Lower leg skin (tissue), 4 donors: ENCODE measurements at places on chromosomes 2 and 18. TPM values are rescaled to one million over a fixed set of nuclear protein-coding genes. Genes with fewer than 3 reads are reported as not detected.

The SOX11 gene
- 0.03 TPM for total RNA-seq

The ATP8B1 gene
- total RNA-seq, result 32.1 TPM

The RASGRP3 gene
- total RNA-seq, result 2.7 TPM

The RAB6D gene
- total RNA-seq, result not detected

The RNF103 gene
- 46.6 TPM for total RNA-seq

The PCARE gene
- total RNA-seq, result 0.02 TPM

DNA sequence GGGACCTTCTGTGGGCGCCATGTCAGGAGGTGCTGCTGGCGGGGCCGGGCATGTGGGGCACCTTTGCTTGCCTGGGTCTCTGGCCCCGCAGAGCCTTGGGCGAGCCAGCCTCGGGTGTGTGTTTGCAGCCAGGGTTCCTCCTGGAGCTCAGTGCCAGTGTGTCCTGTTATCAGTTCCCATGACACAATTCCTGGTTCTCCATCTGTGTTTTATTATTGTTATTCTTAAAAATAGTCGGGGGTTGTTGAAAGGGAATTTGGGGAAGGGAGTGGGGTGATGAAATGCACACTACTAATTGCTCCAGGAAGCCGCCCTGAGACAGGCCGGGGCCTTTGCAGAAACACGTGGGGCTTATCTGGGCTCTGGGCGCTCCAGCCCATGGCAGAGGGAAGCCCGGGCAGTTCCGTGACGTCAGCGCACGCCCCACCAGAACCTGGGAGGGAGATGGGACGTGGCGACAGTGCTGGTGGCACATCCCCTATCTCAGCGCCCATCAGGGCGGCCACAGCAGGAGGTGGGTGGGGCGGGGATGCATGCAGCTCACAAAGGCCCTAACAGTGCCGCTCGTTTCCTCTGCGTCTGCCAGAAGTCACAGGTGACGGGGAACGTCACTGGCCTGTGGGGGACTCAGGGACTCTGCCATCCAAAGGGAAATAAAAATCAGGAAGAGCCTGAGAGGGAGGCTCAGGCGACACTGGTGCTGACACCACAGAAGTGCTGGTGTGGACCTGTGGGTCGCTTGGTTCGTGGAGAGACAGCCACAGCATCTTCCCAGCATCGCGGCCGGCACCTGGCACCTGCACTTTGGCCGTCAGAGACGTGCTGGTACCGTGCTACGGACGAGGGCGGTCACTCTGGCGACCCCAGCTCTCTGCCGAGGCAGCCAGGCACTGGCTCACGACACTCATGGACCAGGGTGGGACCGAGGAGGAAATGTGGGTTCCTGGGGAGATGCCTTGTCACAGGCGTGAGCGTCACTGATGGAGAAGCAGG is 131.0 kb downstream of the NFATC1 start:
- peak; percentile 88 for DNase-seq

GRCh38 chr2:143545059-143545948 is 416.1 kb downstream of the ARHGAP15 start:
- DNase-seq, result no peak

GRCh38 chr2:232798187-232798586 is 21.8 kb upstream of the KCNJ13 start:
- DNase-seq, result no peak

- no peak for DNase-seq
These were observed 288.9 kb downstream of the SLC4A3 start for GRCh38 chr2:219916281-219916680.

- no peak for DNase-seq
These were observed 86.2 kb upstream of the PTPRM start for GRCh38 chr18:7480879-7481278.

GRCh38 chr2:57296795-57297517 is 749.6 kb upstream of the VRK2 start:
- no peak for DNase-seq

DNA sequence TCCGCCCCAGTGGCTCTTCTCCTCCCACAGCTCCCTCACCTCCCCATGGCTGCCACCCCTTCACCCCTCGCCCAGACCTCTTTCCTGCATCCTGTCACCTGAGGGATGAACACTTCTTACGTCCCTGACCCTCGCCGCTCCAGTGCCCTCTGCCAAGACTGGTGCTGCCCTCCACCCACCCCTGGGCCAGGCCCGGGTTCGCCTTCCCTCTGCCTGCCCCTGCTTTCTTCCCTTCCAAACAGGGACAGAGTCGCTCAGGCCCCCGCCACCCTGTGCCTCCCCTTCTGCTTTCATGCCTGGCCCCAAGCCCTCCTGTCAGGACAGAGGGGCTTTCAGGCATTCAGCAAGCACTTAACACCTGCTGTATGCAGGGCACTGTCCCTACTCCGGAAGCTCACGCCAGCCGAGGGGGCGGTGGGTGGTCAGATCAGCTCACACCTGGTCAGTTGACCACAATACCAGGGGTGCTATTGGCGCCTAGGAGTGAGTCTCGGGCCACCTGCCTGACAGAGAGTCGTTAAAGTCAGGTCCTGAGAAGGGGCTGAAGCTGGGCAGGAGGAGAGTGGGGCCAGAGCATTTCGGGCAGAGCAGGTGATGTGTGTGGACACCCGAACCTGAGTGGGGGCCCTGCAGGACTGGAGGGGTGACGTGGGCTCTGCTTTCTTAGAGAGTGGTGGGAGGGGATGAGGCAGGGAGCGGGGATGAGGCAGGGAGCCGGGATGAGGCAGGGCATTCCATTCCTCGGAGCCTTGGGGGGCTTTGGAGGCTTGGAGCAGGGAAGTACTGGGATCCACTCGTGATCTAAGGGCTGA is 26.0 kb upstream of the HPCAL1 start:
- DNase-seq, result no peak

- peak; percentile 39 for DNase-seq
These were observed 4.4 kb upstream of the DSC3 start for GRCh38 chr18:31046916-31047315.

DNA sequence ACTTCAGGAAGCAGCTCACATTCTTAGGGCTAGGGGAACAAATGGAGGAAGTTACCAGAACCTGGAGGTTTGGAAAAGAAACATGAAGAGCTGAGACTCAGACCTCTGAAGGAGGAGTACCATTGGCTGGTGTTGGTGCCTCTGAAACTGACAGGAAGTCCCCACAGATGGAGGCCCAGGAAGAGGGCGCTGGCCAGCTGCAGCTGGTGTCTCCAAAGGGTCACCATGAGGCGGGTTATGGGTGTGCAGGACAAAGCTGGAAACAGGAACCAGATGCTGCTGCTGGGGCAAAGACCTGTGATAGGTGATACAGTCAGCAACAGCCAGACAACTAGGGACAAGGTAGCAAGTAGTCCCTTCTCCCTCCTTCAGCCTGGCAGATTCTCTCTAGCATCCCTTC is 136.5 kb upstream of the SERPINE2 start:
- DNase-seq, result no peak

DNA sequence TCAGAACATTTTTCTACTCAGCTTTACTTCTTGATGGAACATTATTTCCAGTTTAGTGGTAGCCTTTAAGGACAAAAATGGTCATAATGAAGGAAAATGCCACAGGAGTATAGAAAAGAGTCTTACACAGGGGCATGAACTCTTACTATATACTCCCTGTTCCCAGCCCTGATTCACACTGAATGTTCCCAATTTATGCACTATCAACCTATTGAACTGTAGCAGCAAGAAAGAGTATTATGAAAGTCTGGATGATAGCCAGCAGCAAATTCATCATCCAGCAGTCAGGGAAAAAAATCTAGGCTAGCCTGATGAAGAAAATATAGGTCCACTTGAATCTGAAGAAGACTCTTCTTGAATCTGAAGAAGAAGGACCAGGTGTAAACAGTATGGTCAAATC is 1170.3 kb upstream of the CHAC2 start:
- no peak for DNase-seq

DNA sequence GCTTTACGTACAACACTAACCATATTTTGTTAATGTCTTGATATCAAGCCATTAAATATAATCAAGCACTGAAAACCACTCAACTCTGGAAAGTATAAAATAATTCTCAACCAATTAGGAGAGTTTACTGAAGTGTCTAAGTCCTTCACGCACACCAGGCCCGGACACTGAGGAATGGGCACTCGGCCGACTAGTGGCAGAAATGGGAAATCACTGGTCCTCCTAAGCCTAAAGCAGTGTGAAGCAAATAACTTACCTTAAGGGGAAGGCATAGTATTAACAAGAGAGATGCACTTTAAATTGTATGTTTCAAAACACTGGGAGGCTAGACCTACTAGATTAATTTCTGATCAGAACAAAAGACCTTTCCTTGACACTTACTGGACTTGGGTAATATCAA is 45.7 kb downstream of the FAM210A start:
- no peak for DNase-seq

GRCh38 chr2:20080428-20080827 is 29.0 kb upstream of the LAPTM4A start:
- DNase-seq, result no peak

- no peak for DNase-seq
These were observed 182.1 kb downstream of the KCNH7 start for GRCh38 chr2:162656516-162656915.

GRCh38 chr2:137675584-137676327 is 288.5 kb upstream of the HNMT start:
- DNase-seq, result no peak

- no peak for DNase-seq
These were observed 381.0 kb upstream of the MEX3C start for GRCh38 chr18:51578406-51578980.

GRCh38 chr2:201402651-201403562 is 45.8 kb upstream of the FLACC1 start:
- DNase-seq, result no peak

- DNase-seq, result no peak
These were observed 926 bp downstream of the NDUFV2 start for GRCh38 chr18:9103376-9103873.

DNA sequence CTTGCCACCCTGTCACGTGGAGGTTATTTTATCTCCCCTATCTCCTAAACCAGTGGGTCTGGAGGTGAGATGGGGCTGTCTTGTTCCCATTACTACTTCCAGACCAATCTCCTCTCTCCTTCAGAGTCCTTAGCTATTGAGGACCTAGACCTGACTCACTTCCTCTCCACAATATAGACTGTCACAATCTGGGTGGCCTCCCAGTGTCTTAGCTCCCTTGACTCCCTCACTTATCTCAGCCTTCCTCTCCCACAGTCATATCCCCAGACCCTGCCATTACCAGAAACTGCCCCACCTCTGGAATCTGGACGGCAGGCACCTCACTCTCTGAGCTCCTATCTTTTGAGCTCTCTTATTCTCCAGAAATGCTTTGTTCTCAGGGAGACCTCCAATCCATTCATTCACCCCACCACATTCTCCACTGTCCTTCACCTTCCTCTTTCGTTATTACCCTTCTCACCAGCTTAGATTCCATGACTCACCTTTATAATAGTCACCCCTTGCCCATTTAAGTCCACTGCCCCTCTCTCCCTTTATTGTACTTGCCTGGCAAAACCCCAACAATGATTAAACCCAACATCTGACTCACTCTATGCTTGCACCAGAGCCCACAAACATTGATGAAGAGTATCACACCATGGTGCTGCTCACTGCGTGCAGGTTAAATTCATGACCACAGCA is 23.3 kb upstream of the SIX3 start:
- DNase-seq, result no peak

- peak; percentile 89 for DNase-seq
These were observed at the start of gene SPDYA for GRCh38 chr2:28810384-28811285. SPDYA (plus strand) TSS chr2:28810834; CDS start chr2:28816015, 5,181 bp downstream.

DNA sequence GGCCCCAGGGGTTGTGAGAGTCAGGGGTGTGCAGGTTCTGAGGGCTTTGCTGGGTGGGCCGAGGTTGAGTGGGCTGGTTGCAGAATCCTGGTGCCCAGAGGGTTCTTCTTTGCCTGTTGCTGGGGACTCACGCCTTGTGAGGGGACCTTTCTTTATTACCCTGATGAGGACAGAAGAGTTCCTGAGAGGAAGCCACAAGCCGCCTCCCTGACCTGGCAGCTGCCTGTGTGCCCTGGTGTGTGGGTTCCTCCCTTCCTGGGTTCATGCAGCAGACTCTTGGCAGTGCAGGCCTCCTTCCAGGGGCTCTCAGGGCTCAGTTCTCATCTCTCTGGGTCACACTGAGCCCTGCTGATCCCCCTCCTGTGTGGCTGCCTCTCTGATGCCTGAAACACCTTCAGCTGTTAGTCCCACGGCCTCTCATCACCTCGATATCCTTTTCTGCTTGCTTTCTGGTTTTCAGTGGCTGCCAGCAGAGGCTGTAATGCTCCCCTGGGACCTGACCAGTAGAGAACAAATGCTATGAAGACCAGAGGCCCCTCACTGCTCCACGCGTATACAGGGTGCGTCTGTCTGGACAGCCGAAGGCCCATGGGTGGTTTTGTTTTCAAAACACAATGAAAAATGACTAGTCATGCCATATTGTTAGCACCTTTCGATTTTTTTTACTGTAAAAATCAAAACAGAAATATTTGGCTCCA is 191.3 kb downstream of the AGAP1 start:
- DNase-seq, result no peak

DNA sequence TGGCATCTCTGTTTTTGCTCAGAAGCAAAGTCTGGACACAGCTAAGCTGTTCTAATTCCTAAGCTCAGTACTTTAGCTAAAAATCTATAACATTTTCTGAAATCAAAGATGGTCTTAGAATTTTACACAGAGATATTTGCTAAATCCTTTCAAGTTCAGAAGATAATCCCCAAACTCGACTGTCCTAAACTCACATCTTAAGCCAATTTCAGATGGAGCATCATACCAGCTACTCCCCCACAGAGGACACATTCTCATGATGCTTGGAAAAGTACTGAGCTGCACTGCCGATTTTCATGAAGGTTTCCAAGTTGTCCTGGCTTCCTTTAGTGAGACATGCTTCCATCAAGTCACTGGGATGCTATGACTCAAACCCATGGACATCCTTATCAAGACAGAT is 535.5 kb downstream of the SUCLG1 start:
- DNase-seq, result no peak

- DNase-seq, result no peak
These were observed 4.9 kb downstream of the VIT start for GRCh38 chr2:36701391-36701795.
